SK-N-DZ (cell line): ENCODE measurements at places on chromosomes 1 and 21.

GRCh38 chr1:165257969-165258459, 98.5 kb downstream of the LMX1A start:
- peak; percentile 80 for DNase-seq

GRCh38 chr1:25442178-25442577, 11.5 kb downstream of the MACO1 start:
- DNase-seq, result peak; percentile 37

DNA sequence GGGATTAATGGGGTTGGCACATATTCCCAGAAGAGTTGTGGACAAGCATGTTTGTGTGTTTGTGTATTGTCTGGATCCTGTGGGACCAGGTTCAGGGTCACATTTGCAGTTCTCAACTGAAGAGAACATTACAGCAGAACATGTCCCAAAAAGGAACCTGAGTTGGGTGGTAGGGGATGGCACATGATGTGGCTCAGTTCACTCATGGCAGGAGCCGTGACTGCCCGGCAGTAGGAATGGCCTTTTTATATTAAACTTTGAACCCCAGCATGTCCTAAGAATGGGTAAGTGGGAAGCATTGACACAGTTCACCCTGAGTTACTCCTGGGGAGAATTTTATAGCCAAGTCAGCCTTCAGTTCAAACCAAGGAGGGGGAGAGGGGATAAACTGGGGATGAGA, 41.3 kb downstream of the CXADR start:
- no peak for DNase-seq

DNA sequence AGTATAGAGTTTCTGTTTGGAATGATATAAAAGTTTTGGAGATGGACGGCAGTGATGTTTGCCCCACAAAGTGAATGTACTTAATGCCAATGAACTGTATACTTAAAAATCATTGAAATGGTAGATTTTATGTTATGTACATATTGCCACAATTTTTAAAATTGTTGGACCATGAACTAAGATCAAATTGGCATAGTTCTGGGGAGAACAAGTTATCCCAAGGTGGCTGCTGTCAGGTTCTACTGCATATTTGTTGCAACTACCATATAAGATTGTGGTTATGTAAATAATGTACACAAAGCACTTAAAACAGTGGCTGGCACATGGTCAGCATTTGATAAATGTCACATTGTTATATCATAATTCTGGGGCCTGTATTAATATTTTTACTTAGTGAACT, 466.4 kb downstream of the SIPA1L2 start:
- no peak for DNase-seq

DNA sequence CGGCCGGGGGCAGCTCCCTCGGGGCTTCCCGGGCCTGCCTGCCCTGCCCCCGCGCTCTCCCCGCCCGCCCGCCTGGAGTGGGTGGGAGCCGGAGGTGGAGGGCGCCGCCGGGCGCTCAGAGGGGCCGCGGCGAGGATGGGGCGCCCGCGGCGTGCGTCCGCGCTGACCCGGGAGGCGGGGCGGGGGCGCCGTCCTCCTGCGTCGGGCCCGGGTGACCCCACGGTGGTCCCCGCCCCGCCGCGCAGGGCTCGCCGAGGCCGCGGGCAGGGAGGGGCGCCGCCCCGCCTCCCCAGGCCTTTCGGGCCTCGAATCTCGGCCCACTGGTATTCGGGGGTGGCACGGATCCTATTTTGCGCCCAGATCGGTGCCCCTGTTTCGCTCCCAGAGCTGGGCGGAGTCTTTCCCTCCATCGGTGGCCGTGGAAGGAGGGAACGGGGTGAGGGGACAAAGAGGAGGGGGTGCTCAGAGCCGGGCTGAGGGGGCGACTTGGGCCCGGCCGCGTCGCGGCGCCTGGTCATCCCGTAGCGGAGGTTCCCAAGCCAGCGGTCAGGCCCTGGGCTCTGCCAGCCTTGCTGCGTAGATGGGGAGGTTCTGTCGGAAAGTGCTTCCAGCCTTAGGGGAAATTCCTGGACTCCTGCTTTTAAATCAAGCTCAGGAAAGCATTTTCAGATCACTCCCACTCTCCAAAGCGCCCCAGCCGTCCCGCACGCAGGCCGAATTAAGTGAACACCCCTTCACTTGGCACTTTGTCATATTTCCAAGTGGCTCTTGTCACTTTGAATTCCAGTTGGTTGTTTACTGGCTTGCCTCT, 545 bp downstream of the PATJ start:
- peak; percentile 15 for DNase-seq

DNA sequence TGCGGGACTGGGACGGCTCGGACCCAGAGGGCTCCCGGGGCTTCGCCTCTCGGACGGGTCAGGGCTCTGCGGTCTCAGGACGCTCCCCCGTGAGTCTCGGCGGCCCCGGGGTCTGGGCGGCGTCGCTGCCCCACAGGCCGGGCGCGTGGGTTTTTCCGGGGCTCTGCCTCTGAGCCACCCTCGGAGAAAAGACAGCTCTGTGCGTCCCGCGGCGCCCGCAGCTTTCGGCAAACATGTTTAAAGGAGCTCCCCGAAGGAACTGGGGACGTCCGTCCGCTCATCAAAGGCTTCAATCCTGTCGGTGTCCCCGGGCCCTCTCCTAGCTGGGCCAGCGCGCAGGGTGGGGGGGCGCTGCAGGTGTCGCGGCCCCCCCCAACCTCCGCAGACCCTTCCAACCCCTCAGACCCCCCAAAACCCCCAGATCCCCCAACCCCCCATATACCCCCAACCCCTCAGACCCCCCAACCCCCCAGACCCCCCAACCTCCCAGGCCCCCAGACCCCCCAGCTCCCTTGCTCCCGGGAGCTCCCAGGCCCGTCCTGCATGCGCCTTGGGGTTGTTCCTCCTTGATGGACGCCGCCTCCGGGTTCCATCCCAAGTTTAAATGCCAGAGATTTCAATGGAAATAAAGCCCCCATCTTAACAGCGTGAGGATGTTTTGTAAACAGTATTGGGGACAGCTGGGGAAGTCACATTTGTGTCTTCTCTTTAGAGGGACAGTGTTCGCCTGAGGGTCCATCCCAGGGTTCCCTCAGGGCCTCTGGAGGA, 996 bp upstream of the C1orf159 start:
- DNase-seq, result no peak

DNA sequence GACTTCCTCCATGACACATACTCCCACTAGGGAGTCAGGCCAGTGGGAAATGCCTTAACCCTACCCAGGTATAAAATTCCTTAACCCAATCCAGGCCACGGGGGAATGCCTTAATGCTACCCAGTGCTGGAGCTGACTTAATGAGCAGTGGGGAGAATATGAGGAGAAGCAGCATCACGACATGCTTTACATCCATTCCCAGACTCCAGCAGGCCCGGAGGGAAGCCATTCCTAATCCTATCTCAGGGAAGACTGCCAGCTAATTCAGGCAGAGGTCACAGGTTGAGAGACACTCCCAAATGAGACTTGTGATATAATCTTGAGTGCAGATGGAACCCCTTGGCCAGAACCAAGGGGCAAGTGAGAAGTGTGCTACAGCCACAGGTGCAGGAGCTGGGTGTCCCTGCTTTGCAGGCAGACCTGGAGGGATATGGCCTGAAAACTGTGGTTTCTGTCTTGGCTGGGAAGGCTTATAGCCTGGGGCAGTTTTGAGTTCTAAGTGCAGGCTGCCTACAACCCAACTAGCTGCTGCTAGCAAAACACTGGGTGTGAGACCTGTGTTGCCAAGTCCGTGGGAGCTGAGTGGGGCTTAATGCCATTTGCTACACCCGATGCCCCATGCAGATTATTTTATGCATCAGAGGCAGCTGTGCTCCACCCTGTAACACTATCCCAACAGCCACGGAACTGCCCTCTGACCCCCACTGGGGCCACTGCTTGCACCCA, 45.1 kb upstream of the GUCA2A start:
- DNase-seq, result peak; percentile 18

GRCh38 chr1:51444534-51445192, 74.4 kb downstream of the EPS15 start:
- DNase-seq, result no peak

DNA sequence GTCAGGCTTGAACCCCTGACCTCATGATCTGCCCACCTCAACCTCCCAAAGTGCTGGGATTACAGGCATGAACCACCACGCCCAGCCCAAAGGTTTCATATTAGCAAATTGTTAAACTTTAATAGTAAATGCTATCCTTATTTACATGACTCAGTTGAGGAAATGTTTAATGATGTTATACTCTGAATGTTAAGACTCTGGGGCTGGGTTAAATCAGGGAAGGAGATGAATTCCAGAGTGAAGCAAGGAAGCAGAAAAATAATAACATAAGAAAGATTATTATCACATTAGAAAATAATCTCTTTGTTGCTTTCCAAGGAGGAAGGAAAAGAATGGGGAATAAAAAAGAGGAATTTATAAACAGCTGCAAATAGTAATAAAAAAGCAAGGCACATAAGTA, 105.3 kb downstream of the PTGS2 start:
- DNase-seq, result no peak

- no peak for DNase-seq
These were observed 738 bp downstream of the INTS7 start for GRCh38 chr1:212034516-212035122.

GRCh38 chr21:18000981-18001686, 182.0 kb upstream of the C21orf91 start:
- DNase-seq, result no peak

GRCh38 chr1:218642033-218642948, 297.2 kb downstream of the TGFB2 start:
- DNase-seq, result no peak

- no peak for DNase-seq
These were observed 98.4 kb downstream of the C4BPA start for GRCh38 chr1:207202480-207202879.

- DNase-seq, result no peak
These were observed 186.8 kb downstream of the LRRC7 start for GRCh38 chr1:69754521-69754920.

DNA sequence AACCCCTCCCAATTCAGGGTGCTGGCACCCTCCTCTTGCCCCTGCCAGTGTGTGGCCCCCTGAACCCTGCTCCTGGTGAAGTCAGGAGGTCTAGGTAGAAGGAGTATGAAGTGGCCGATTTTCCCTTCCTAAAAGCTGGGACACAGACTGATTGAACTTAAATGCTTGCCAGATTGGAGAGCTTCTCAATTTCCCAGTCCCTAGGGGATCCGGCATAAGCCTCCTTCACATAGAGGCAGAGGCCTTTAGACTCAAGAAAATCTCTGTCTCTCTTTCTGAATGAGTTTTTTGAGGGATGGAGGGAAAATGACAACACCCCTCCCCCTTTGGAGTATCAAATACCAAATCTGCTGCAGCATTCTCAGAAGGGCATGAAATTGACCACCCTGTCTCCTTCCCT, 51.5 kb downstream of the SYT2 start:
- DNase-seq, result no peak
